CD8-positive, alpha-beta T cell (primary cell): ENCODE measurements at places on chromosomes 6 and 20.

- no peak for DNase-seq
These were observed 356.7 kb downstream of the QKI start for GRCh38 chr6:163771180-163771579.

DNA sequence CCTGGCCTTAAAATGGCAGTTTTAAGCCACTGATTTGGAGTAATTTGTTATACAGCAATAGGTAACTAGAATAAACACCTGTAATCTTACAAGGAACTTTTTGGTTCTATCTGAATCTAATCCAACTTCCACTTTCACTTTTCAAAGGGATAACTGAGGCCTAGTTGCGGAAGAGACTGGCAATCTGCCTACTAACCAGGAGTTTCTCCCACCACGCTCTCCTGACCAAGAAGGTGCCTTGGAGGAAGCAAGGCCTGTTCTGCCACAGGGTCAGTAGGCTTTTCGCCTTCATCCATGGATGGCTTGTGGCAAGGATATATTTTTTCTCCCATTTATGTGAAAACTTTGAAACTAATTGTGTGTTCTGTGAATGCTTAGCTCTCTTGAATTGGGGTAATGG, 12.9 kb upstream of the MYBL2 start:
- DNase-seq: no peak

- no peak for DNase-seq
These were observed 71.3 kb downstream of the TRERF1 start for GRCh38 chr6:42380228-42380979.

DNA sequence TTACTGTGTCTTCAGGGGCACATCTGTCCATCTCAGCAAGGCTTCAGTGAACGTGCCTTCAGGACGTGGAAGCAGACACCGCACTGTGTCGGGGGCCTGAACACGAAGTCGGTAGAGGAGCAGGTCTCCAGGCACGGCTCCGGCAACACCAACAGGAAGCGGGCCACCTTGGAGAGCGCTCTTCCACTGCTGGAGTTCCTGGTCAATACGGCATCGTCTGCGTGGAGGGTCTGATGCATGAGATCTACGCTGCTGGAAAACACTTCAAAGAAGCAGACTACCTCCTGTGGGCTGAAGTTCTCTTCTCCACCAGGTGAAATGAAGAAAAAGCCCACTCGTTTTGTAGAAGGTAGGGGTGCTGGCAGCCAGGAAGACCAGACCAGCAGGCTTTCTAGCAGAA, 69.3 kb upstream of the SLCO4A1 start:
- DNase-seq: no peak

GRCh38 chr6:10426781-10427279, 12.0 kb upstream of the TFAP2A start:
- DNase-seq: no peak

- DNase-seq: no peak
These were observed 50.6 kb downstream of the MAFB start for GRCh38 chr20:40638414-40638813.

DNA sequence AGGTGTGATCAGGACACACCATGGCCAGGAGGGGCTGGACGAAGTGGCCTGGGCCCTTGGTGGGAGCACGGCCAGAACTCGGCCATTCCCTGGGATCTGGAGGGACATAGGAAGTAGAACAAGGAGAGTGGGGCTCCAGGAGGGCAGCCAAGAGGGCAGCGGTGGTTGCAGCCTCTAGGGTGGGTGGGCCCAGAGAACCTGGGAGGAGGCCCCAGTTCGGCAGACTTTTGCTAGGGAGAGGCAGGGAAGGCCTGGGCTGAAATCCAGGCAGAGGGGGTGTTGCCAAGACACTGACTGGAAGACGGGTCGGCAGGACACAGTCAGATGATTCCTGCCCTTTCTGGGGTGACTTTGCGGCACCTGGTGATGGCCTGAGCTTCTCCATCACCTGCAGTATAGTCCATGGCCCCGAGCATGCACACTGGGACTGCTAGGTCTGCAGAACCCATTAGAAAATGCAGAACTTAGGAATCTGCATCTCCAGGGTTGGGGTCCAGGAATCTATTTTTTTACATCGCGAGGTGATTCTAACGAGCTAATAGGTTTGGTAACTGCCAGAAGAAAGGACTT, 224.8 kb downstream of the SYNDIG1 start:
- no peak for DNase-seq

GRCh38 chr6:166308769-166309589, 787 bp upstream of the PRR18 start:
- no peak for DNase-seq

DNA sequence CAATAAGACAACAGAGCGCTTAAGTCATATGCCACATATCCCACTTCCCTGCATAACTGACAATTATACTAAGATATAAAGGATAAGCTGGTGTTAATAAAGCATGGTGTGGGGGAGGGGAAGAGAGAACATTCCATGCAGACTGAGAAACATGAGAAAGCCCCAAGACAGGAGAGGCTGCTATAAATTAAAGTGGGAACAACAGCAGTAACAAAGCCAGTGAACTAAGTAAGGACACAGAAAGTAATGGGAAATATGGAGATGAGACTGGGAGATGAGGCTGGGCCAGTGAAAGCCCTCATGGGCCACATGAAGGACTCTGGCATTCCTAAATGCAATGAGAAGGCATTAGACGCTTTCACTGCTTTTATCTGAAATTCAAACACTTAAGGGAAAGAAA, 41.3 kb downstream of the SESN1 start:
- DNase-seq: no peak

GRCh38 chr6:109453594-109454495, 1.7 kb downstream of the MICAL1 start:
- DNase-seq: no peak

DNA sequence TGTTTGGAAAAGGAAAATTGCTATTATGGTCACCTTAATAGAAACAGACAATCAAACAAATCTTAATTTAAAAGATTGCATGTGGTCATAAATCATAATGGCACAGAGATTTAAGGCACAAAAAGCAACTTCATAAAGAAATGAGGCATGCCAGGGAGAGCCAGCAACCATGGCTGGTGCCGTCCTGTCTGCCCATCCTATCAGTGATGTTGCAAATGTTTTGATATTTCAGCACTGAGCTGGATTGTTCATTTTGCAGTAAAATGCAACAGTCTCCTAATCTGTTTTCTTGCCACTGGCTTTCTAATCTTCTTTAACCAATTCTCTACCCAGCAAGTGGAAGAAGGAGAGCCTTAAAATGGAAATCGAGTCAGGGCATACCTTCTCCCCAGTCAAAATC, 249.8 kb downstream of the SAMD5 start:
- DNase-seq: no peak

DNA sequence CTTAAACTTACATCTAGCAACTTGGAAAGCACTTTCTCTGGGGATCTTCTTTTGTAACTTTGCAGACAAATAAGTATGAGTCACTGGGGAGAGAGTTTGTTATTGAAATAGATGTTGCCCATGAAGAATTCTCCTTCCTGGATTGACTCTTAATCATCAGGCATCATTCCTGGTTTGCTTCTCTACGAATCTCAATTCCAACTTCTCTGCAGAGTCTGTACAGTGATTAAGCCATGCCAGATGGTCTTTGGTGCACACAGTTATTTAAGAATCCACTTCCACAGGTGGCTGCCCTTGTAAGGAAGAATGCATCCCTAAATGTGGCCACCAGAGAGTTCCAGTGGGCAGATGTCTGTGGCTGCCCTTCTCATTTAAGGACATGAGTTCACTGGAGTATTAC, 25.7 kb downstream of the MYCT1 start:
- no peak for DNase-seq

GRCh38 chr6:10355115-10355702, 59.7 kb downstream of the TFAP2A start:
- no peak for DNase-seq

DNA sequence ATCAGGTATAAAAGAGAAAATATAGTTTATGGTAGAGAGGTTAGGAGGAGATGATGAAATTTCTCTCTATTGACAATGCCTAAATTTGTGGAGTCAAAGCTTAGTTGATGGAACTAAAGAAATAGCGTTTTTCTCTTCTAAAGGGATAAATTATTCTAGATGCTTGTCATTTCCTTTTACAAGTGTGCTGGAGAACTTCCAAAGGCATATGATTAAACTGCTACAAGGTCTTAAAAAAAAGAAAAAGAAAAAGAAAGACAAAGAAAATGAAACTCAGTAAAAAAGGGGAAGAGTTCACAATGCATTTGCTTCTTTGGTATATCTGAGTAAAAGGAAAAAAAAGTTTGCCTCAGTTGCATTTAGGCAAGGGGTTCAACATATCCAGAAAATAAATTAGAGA, 499.8 kb upstream of the PTCHD4 start:
- DNase-seq: no peak

DNA sequence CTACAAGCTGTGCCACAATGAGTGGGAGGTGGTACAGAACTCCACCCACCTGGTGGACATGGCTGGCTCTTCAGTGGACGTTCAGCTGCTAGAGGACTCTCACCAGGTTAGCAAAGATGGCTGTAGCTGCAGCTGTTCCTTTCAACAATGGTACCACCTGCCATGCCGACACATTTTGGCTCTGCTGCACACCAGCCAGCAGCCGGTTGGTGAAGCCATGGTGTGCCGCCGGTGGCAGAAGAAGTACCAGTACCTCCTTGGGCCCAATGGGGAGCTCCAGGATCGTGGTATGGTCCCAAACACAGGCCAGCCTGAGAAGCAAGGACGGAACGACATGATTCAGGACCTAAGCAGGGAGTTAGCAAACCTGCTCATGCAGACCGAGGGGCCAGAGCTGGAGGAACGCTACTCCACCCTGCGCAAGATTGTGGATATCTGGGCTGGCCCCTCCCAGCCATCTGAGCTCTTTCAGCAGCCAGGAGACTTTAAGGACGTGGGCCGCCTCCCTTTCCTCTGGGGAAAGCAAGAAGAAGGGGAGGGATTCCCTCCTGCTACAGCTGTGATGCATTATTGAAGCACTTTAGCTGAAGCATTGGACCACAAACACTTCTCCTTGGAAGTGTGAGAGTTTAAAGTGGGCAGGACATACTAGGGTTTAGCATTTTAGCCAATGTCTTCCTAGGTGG, 2.8 kb upstream of the ZSWIM1 start:
- no peak for DNase-seq
